ENCODE measurements at places on chromosomes 12 and 14. TPM values are rescaled to one million over a fixed set of nuclear protein-coding genes. Genes with fewer than 3 reads are reported as not detected.

GRCh38 chr12:6925540-6926279, 2.0 kb upstream of the ATN1 start:
- DNase-seq, result peak; percentile 85

DNA sequence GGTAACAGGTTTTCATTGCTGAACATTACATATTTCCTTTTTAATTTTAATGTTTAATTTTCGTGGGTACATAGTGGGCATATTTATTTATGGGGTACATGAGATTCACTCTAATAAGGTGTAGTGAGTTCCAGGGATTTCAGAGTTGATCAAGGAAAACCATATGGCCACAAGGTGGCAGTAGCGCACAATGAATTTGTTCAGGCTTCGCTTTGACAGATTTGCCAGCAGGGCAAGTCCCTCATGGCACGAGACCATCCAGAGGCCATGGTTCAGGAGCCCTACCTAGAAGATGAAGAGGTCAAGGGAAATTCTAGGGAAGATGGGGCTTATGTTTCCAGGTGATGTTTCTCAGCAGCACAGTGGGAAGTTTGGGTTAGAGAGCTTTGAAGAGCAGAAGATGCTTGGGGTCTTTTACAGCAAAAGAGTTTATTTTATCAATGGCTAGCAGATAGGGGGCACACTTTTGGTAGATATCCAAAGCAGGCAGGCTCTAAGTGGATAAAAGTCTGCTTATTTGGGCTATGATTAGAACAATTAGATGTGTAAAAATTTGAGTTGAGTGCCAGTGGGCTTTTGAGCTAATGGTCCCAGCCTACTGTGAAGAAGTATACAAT, 1004.4 kb downstream of the AACS start:
- DNase-seq, result peak; percentile 55

GRCh38 chr14:60508707-60509437, at the start of gene SIX6:
Gene SIX6, plus strand, starts transcription at chr14:60509146. Its CDS starts 253 bp downstream, at chr14:60509399.
- peak; percentile 46 for DNase-seq

DNA sequence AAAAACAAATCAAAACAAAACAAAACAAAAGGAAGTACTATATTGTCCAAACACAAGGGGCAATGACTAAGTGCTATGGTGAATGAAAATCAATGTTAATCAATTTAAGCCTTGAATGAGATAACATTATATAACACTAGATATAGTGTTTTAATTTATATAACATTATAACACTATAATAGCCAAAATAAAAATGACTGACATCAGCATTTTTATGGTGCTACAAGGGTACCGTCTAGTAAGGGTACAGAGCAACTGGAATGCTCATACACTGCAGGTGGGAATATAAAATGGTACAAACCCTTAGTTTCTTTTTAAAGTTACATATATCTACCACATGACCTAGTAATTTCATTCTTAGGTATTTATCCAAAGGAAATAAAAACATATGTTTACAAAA, 5.7 kb downstream of the NEDD8 start:
- DNase-seq, result no peak

DNA sequence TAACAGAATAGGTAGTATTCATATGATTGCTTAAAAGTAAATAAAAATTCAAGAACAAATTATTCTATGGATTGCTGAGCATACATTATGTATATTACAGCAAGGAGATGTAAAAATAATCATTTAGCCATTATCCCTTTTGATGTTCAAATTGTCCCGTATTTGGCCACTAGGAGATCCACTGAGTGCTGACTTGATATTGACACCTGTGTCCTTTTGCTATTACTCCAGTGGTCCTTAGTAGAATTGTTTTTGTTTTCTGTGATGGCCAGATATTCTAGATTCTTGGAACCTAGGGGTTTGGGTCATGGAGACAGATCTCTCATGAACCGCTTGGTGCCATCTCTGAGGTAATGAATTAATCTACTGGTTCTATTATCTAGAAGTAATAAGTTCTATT, 16.8 kb downstream of the ERO1A start:
- DNase-seq, result peak; percentile 35

- no peak for DNase-seq
Measured at GRCh38 chr12:31119803-31120211, 46.1 kb downstream of the DDX11 start.

DNA sequence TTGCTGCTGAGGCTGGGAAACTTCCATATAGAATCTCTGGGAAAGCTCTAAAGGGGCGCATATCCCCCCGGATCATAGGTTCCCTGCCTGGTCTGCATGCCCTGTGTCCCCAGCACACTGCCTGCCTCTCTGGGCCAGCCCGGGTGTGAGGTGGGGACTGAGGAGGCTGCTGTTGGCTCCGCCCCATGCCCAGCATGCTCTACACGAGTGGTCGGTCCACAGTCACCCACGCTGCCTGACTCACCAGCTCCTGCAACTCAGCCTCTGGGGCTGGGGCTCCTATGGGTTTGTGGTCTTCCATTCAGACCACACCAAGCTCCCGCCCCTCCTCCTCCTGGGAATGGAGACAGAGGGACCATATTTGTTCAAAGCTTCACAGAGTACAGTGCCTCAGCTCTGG, 88.5 kb upstream of the ANO2 start:
- no peak for DNase-seq

DNA sequence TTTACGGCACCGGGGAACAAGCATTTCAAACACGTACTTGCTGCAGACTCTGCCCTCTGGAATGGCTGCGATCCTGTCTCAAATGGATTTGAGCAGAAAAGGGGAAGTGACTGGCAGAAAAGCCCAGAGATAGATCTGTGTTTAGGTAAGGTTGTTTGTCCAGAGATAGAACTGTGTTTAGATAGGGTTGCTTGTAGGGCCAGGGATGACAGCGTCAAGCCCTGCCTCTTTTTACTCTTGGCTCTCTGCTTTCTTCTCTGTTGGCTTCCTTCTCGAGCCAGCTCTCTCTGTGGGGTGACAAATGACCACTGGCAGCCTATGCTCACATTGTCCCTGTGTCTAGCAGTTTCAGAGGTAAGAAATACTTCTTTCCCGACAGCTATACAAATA, 11.4 kb downstream of the DGLUCY start:
- no peak for DNase-seq

DNA sequence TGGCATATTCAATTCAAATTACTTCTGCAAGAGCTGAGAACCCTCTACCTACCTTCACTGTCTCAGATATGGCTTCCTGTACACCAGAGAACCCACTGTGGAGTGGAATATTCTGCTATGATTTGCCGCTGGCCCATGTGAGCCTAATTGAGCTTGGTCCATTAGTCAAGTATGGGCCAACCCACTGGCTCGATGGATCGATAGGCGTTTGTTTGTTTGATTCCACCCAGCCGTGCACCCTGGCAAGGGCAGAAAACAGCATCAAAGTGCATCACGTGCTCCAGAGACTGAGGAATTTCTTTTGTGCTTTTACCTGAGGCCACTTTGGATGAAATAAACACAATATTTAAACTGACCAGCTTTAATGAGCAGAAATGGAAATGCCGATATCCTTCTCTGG, 426.3 kb downstream of the AACS start:
- no peak for DNase-seq

DNA sequence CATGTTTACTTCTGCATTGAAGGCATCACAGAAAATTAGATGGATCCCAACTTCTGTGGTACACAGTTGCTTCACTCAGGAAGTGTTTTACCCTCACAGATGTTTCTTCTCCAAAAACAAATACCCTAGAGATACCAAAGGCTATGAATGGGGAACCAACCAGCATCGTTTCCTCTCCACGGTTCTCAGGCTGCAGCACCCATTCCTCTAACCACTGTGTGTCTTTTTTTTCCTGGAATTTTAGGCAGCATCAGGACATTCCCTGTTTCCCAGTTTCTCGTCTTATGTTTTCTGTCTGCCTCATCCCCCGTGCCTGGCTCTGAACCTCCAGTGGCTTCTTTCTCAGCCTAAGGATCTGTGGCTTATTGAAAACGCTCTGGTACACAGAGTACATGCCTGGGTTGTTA, 72.0 kb upstream of the TBX5 start:
- DNase-seq, result no peak

The NTF3 gene
- total RNA-seq, result 0.34 TPM
